ENCODE measurements at places on chromosomes 12 and 14.

GRCh38 chr14:24839617-24840203 lies 205.7 kb upstream of the GZMB start:
- H3K4me3 ChIP-seq, result no peak overlapping the region
- H3K36me3 ChIP-seq, result no peaks in the 10 kb centered on the region
- H3K27ac ChIP-seq, result no peak overlapping the region
- no peak for DNase-seq
- no peaks in the 10 kb centered on the region for H3K27me3 ChIP-seq
- H3K4me1 ChIP-seq, result no peaks in the 10 kb centered on the region

DNA sequence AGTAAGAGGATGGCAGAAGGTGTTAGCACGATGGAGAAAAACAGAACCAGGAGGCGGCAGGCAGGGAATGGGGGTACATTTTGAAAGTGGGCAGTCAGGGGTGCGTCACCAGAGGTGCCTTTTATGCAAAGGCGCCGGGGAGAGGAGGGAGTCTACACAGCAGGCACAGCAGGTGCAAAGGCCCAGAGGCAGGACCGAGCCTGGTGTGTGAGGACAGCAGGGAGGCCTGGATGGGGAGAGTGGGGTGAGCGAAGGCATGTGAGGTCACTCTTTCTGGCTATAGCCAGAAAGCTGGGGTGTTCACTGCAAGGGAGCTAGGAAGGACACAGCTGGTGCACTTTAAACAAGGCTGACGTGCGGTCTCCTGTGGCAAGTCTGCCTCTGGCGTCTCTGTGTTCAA lies 65.0 kb downstream of the NCOR2 start:
- H3K27ac ChIP-seq, result no peak overlapping the region
- H3K4me3 ChIP-seq, result no peak overlapping the region
- no peaks in the 10 kb centered on the region for H3K27me3 ChIP-seq
- H3K36me3 ChIP-seq, result no peaks in the 10 kb centered on the region
- H3K4me1 ChIP-seq, result peaks cover 30% of the 10 kb centered on the region

- H3K4me3 ChIP-seq, result no peak overlapping the region
- H3K36me3 ChIP-seq, result no peaks in the 10 kb centered on the region
- no peaks in the 10 kb centered on the region for H3K4me1 ChIP-seq
- no peak for DNase-seq
- no peak overlapping the region for H3K27ac ChIP-seq
These were observed 62.5 kb upstream of the PTPRR start for GRCh38 chr12:70982991-70983390.

DNA sequence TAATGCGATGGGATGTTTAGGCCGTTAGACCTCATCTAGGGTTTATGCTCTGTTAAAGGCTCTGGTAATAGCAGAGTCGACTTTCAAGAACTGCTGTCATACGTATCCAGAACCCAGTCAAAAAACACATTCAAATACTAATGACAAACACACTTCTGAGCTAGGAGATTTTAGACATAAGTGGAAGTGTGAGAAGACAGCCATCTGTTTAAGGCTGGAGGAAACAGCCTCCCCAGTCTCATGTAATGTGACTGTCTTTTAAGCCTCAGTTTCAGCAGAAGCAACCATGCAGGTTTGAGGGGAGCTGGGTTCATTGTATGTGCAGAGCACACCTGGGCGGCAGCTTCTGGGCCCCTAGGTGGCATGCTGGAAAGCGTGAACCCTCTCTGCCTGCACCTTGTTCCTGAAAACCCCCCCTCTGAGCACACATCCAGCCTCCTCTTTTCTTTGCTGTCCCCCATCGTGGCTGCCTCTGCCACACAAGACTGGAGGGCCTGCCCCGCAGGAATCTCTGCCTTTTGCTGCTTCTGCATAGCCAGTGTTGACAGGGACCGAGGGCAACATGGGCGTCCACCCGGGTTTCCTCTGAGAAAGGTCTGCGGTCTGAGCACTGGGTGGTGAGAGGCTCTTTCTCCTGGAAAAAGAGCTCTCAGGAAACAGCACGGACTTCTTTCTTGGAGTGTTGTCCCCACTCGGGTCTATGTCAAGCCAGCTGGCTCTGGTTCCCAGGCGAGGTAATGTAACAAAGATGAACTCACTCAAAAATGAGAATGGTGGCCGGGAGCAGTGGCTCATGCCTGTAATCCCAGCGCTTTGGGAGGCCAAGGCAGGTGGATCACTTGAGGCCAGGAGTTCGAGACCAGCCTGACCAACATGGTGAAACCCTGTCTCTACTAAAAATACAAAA lies 11.6 kb downstream of the WNT5B start:
- no peaks in the 10 kb centered on the region for H3K36me3 ChIP-seq
- no peak overlapping the region for H3K4me3 ChIP-seq
- H3K4me1 ChIP-seq, result peaks cover 2% of the 10 kb centered on the region

- no peaks in the 10 kb centered on the region for H3K4me1 ChIP-seq
- DNase-seq, result no peak
- no peak overlapping the region for H3K4me3 ChIP-seq
- H3K36me3 ChIP-seq, result peaks cover 4% of the 10 kb centered on the region
- no peaks in the 10 kb centered on the region for H3K27me3 ChIP-seq
- no peak overlapping the region for H3K27ac ChIP-seq
These were observed 28.9 kb downstream of the GSG1 start for GRCh38 chr12:13074396-13075117.

DNA sequence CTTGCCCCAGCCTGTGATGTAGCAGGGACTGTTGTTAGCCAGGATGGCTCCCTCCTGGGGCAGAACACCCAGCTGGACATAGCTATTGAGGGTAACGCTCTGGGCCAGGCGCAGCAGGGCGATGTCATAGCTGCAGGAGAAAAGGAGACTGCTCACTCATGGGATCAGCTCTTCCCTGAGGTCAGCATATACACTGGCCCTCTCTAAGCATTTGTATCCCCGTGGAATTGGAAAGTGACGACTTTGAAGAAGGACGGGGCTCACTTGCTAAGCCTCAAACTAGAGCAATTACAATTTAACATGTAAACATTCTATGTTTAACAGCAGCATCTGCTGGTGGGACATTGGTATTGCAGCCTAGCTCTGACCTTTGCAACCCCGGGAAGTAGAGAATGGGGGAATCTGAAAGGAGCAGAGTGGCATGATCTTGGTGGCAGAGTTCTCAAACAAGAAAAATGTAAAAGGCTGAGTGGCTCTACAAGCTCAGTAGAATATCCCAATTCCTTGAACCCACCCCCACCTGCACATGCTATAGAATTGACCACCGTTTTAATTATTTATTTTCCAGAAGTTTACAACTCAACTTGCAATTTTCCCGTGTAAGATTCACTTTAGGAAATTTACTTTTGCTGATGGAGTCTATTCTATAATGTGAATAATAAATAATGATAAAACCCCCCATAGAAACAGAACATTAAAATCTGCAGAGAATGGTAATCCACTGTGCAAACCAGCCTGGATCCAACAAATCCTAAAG lies 5.0 kb downstream of the CELA1 start:
- no peaks in the 10 kb centered on the region for H3K36me3 ChIP-seq
- H3K27me3 ChIP-seq, result peaks cover 5% of the 10 kb centered on the region
- no peak overlapping the region for H3K4me3 ChIP-seq
- DNase-seq, result peak; percentile 51
- H3K4me1 ChIP-seq, result peaks cover 15% of the 10 kb centered on the region
- H3K27ac ChIP-seq, result peak overlapping the region; percentile 33

GRCh38 chr12:101933866-101934514 lies 56.6 kb downstream of the DRAM1 start:
- H3K27me3 ChIP-seq, result peaks cover 6% of the 10 kb centered on the region
- no peak for DNase-seq
- H3K27ac ChIP-seq, result no peak overlapping the region
- no peaks in the 10 kb centered on the region for H3K36me3 ChIP-seq
- no peak overlapping the region for H3K4me3 ChIP-seq

- DNase-seq, result no peak
- H3K4me1 ChIP-seq, result no peaks in the 10 kb centered on the region
- H3K4me3 ChIP-seq, result no peak overlapping the region
- H3K36me3 ChIP-seq, result no peaks in the 10 kb centered on the region
These were observed 94.1 kb upstream of the GARIN6 start for GRCh38 chr12:99553461-99553860.

DNA sequence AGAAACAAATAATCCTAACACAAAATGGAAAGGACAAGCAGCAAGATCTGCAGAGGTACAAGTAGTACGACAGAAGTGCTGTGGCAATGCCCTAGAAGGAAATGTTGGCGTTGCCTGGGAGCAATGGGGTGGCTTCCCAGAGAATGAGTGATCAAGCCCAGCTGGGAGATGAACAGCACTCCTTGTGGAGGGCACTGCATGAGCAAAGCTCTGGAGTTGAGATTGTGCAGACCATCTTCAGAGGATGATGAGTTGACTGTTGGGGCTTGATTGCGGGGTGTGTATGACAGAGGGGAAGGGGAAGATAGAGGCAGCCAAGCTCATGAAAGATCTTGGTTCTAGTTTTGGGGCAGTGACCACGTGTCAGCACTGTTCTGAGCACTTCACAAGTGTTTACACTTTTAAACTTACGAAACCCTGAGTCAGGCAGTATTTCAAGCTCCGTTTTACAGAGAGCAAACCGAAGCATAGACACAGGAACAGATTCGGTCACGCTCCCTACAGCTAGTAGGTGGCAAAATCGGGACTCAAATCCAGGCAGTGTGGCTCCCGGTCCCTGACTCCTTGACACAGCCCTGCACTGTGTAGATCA lies 127.2 kb upstream of the LHX5 start:
- H3K4me3 ChIP-seq, result no peak overlapping the region
- no peak for DNase-seq
- H3K4me1 ChIP-seq, result no peaks in the 10 kb centered on the region
- no peak overlapping the region for H3K27ac ChIP-seq
- H3K36me3 ChIP-seq, result no peaks in the 10 kb centered on the region
- no peaks in the 10 kb centered on the region for H3K27me3 ChIP-seq

DNA sequence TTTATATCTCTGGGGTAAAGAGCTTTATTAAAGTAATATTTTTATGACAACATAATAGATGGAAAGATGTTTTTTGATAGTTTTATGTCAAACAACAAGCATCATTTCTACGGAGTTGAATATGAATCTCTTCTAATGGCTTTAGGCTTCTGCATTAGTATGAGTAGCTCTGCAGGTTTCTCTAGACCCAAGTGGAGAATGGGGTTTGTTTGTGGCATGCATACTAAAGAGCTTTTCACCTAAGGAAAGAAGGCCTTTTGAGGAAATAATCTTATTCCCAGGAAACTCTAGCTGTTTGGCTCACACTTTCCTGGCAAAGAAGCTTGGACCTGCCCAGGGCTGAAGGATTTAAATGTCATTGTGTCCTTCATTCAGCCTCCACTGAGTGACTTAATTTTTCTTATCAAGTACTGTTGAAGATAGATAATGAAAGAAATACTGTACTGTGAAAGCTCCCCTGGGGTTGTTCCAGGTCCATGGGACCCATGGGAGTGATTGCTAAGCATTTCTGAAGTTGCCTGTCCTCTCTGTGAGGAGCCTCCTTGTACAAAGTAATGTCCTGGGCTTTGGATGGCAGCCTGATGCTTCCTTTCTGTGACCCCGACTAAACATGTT lies 469.3 kb downstream of the LRIG3 start:
- H3K36me3 ChIP-seq, result no peaks in the 10 kb centered on the region
- no peak overlapping the region for H3K27ac ChIP-seq
- DNase-seq, result no peak

DNA sequence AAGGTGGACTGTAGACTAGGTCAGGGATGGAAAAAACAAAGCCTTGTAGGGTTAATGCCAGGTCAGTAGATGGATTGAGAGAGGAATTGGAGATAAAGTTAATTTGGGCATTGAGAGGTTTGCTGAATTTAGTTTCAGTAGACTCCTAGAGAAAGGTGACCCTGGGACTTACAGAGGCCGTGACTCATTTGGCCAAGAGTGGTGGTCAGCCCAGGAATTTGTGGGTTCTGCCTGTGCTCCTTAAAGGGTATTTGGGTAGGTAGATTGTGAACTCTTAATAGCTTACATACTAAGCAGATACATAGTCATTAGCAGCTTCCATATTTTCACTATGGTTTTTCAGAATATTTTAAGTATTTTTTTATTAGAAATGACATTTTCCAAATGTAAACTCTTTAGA lies 21.8 kb downstream of the PLEKHA5 start:
- DNase-seq, result no peak
- H3K4me1 ChIP-seq, result no peaks in the 10 kb centered on the region
- H3K27ac ChIP-seq, result no peak overlapping the region
- no peak overlapping the region for H3K4me3 ChIP-seq

All from T-cell (primary cell).